ENCODE measurements at places on chromosomes 1 and 21.

GRCh38 chr1:109722908-109723691, 11.0 kb downstream of the GSTM5 start:
- DNase-seq = no peak

DNA sequence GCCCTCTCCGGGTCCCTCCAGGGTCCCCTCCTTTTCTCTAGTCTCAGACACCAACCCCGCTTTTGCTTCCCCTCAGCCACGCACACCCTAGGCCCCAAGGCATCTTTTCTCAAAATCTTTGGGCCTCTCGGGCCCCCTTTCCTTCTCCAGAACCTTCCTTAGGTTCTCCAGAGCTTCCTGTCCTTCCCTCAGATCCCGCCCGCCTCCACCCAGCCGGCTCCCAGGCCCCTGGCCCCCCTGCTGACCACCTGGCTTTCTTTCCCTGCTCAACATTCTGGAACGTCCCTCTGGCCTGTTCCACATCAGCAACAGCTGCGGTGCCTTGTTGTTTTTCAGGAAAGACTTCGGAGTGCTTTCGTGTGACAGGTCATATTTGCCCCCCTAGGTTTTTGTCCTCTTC, 1.2 kb downstream of the ZDHHC18 start:
- no peak for DNase-seq

DNA sequence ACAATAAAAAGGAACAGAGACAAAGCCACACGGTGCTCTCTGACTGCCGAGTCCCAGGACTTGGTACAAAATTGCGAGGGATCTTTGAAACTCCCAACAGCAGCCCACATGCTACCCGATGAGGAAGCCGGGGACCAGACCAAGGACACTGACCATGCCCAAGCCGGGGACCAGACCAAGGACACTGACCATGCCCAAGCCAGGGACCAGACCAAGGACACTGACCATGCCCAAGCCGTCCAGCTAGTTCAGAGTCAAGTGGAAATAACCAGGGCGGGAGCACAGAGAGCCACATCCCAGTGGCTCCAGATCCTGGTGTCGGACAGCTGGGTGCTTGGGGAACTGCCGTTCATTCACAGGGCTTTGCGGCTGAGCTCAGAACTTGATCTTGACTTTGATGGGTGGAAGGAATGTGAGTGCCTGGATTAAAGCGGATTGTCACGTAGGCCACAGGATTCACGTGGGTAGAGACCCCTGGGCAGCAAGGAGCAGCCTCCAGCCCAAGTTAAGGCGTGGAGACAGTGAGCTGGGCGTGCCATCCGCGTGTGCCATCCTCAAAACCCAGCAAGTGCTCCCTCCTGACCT, 16.5 kb upstream of the TRAPPC10 start:
- no peak for DNase-seq

- no peak for DNase-seq
Observed at GRCh38 chr1:60571811-60572210, 498.2 kb upstream of the C1orf87 start.

DNA sequence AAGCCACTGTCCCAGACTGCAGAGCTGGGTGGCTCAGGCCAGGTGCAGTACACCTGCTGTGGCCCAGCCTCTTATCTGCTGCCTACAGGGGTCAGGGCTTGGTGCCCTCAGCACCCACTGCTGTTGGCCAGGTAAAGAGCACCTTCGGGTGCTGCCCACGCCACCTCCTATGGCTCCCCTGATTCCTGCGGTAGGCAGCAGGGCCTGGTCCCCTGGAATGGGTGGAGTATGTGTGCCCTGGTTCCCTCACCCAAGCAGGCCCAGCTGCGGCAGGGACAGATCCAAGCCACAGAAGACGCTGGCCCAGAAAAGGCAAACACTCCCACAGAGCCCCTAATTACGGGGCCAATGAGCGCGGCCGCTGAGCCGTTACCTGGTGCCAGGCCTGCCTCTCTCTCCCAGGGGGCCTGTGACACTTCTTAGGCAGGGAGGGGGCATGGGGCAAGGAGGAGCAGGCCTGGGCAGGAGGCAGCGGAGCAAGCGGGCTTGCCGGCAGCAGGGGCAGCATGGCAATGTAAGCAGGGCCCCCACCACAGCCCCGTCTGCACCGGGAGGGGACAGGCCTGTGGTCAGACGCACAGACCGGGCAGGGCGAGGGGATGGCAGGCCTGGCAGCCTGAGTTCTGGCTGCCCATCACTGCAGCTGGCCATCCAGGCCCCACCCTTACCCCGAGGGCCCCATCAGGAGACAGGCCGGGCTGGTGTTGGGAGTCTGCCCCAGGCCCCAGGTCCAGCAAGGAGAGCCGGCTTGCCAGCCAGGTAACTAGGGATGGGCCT, 19.0 kb downstream of the ESPN start:
- no peak for DNase-seq

- DNase-seq = no peak
Observed at GRCh38 chr1:87045761-87046304, 131.4 kb downstream of the HS2ST1 start.

GRCh38 chr1:98929437-98929836, 75.2 kb downstream of the PLPPR5 start:
- DNase-seq = no peak

- DNase-seq = no peak
Observed at GRCh38 chr1:84720221-84720780, 30.0 kb upstream of the SSX2IP start.

GRCh38 chr1:6519935-6520671, 28.6 kb upstream of the PLEKHG5 start:
- DNase-seq = no peak

DNA sequence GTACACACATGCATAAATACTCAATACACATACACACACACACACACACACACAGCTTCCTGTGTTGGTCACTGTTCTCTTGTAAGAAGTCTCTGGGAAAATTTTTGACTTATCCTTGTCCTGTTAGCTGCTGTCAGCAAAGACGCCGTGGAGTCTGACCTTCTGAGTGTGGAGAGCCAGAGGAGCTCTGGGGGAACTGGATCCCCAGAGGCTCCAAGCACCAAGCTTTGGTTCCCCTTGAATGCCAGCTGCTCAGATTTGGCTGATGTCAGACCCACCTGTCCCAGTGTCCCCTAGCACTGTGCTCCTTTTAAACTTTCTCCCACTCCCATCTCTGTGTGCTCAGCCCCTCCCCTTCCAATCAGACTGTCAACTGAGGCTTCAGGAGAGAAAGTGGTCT, 319.1 kb downstream of the CAMTA1 start:
- no peak for DNase-seq
